ENCODE measurements at places on chromosomes 4 and X. TPM values are rescaled to one million over a fixed set of nuclear protein-coding genes. Genes with fewer than 3 reads are reported as not detected.

PABPC1L2A gene
- not detected for total RNA-seq

GRCh38 chrX:98398542-98398941 is 1514.8 kb downstream of the RPA4 start:
- no peaks in the 10 kb centered on the region for H3K4me1 ChIP-seq
- DNase-seq: no peak
- H3K36me3 ChIP-seq: no peaks in the 10 kb centered on the region

SLC4A4 gene
- 124 TPM for total RNA-seq

GAGE13 gene
- not detected for total RNA-seq

DNA sequence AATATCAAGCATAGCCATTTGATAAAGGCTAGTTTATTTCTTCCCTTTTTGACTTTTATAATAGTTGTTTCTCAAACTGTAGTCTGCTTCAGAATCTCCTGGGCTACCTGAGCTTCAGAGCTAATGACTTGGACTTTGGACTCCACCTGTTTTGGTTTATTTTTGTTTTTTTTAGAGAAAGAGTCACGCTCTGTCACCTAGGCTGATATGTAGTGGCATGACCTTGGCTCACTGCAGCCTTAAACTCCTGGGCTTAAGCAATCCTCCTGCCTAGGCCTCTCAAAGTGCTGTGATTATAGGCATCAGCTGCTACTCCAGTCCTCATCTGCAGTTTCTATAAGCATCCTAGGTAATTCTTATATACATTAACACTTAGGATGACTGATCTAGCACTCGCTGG is 90.5 kb downstream of the DDIT4L start:
- no peak for DNase-seq
- H3K36me3 ChIP-seq: no peaks in the 10 kb centered on the region
- no peak overlapping the region for H3K4me3 ChIP-seq
- no peaks in the 10 kb centered on the region for H3K27me3 ChIP-seq
- H3K27ac ChIP-seq: no peak overlapping the region

GRCh38 chr4:107853444-107854355 is 29.0 kb downstream of the SGMS2 start:
- H3K27ac ChIP-seq: no peak overlapping the region
- no peaks in the 10 kb centered on the region for H3K4me1 ChIP-seq
- H3K27me3 ChIP-seq: no peaks in the 10 kb centered on the region
- H3K4me3 ChIP-seq: no peak overlapping the region
- H3K36me3 ChIP-seq: no peaks in the 10 kb centered on the region

DNA sequence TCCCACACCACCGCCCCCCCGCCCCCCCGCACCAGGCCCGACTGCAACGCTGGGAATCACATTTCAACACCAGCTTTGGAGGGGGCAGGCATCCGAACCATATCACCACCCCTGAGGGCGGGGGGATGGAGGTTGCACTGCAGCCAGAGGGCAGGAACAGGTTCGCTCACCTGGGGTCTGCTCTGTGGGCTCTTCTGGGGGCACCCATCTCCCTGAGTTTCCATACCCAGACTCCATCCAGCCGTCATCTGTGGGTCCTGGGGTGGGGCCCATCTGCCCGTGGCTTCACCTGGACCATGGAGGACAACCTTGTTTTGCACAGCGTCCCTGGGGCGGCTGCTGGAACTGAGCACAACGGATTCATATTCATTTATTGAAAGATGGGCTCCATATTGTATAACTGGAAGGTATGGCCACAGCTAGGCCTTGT is 6.9 kb downstream of the PSAPL1 start:
- no peak overlapping the region for H3K4me3 ChIP-seq
- DNase-seq: no peak
- H3K27me3 ChIP-seq: no peaks in the 10 kb centered on the region

GRCh38 chr4:8176547-8177399 is 18.2 kb upstream of the ABLIM2 start:
- no peak for DNase-seq
- H3K4me3 ChIP-seq: no peak overlapping the region
- no peaks in the 10 kb centered on the region for H3K27me3 ChIP-seq
- no peak overlapping the region for H3K27ac ChIP-seq
- H3K4me1 ChIP-seq: no peaks in the 10 kb centered on the region

DNA sequence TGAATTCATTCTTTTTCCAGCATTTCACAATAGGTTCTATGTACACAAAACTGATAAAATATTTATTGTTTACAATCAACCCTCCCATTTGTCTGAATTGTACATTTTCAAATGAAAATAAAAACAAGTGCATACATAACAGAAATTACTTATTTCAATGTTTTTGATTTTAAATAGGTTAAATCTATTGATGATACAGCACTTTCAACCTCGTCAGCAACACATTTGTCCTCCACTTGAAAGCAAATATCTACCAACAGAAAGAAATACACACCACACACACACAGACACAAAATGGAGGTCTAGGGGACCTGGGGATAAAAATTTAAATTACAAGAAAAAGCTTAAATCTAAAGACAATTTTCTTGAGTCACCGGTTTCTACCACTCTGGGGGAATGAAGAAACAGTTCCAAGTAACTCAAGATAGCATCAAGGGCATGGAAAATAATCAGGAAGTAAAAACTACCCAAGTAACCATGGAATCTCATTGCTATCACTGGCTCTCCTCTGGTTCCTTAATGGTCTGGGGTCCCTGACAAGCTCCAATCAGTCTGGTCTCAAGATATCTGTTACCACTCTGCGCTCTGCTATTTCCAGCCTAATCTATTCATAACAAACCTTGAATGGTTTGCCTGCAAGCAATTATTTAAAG is 27.6 kb downstream of the ANKRD17 start:
- H3K36me3 ChIP-seq: no peaks in the 10 kb centered on the region
- no peaks in the 10 kb centered on the region for H3K27me3 ChIP-seq
- no peak overlapping the region for H3K27ac ChIP-seq

- H3K27ac ChIP-seq: no peak overlapping the region
- no peak overlapping the region for H3K4me3 ChIP-seq
- DNase-seq: no peak
- no peaks in the 10 kb centered on the region for H3K27me3 ChIP-seq
- no peaks in the 10 kb centered on the region for H3K36me3 ChIP-seq
- no peaks in the 10 kb centered on the region for H3K4me1 ChIP-seq
These were observed 28.0 kb downstream of the MFSD8 start for GRCh38 chr4:127936974-127937373.

GRCh38 chr4:71029504-71029903 is 36.1 kb downstream of the DCK start:
- no peaks in the 10 kb centered on the region for H3K36me3 ChIP-seq
- H3K4me1 ChIP-seq: no peaks in the 10 kb centered on the region
- no peak overlapping the region for H3K27ac ChIP-seq
- DNase-seq: no peak
- no peaks in the 10 kb centered on the region for H3K27me3 ChIP-seq

DNA sequence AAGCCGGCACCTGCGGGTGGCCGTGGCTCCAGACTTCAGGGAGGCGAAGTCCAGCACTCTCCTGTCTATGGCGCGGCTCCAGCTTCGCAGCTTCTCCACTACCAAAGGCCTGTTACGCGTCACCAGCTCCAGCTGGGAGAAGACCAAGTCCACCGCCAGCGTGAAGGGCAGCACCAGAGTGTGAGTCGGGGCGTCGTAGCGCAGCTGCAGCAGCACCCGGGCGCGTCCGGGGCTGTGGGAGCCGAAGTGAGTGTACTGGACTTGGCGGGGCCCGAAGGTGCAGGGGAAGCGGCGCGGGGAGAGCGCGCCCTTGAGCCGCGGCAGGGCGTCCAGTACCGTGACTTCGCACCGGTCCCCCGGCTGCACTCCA is 444 bp downstream of the FREM3 start:
- H3K4me1 ChIP-seq: no peaks in the 10 kb centered on the region
- no peak for DNase-seq
- H3K36me3 ChIP-seq: no peaks in the 10 kb centered on the region
- peak overlapping the region; percentile 15 for H3K4me3 ChIP-seq

DNA sequence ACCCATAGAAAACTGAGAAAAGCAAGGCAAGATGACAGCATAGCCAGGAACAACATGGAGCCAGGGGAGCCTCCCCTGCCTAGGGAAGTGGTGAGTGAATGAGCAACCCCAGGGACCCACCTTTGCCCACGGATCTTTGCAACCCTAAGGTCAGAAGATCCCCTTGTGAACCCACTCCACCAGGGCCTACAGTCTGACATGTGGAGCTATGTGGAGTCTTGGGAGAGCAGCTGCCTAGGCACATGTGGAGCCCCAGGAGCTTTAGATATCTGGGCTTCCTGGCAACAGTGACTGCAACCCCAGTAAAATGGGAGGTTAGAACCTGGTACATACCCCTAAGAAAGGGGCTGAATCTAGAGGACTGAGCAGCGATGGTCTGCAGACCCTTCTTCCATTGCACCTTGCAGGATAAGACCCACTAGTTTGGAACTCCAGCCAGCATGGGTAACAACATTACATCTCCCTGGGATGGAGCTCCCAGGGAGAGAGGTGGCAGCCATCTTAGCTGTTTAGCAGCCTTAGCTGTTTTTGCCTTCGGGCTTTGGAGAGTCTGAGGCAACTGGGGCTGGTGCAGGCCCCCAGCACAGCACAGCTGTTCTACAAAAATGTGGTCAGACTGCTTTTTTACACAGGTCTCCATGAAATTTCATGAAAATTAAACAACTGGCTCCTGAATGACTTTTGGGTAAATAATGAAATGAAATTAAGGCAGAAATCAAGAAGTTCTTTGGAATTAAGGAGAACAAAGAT is 104.7 kb upstream of the TRIM2 start:
- no peaks in the 10 kb centered on the region for H3K4me1 ChIP-seq
- H3K27ac ChIP-seq: no peak overlapping the region
- DNase-seq: no peak
- no peaks in the 10 kb centered on the region for H3K27me3 ChIP-seq

DNA sequence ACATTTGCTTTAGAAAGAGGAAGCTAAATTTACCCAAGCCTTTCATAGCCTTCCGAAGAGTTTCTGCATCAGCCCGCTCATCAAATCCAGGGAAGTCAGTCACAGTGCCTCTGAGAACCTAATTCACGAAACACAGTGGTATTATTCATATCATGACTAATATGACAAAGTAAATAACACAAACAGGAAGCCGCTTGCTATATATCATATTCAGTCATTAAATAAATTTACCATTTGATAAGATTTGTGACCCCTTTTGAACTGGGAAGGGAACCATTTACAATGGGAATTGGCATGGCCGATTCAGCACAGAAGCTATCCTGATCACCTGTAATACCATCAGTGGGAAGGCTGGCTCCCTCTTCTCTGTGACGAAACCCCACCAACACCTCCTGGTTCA is 10.5 kb downstream of the ANXA5 start:
- no peaks in the 10 kb centered on the region for H3K27me3 ChIP-seq
- no peak for DNase-seq
- H3K4me3 ChIP-seq: no peak overlapping the region
- no peak overlapping the region for H3K27ac ChIP-seq
- no peaks in the 10 kb centered on the region for H3K36me3 ChIP-seq

- DNase-seq: no peak
- no peaks in the 10 kb centered on the region for H3K4me1 ChIP-seq
- H3K4me3 ChIP-seq: no peak overlapping the region
- H3K27ac ChIP-seq: no peak overlapping the region
- H3K27me3 ChIP-seq: no peaks in the 10 kb centered on the region
- H3K36me3 ChIP-seq: no peaks in the 10 kb centered on the region
These were observed 26.9 kb downstream of the NUDT6 start for GRCh38 chr4:122895336-122895995.

MEPE gene
- not detected for total RNA-seq

MGAT4D gene
- not detected for total RNA-seq

- no peak overlapping the region for H3K27ac ChIP-seq
- no peak overlapping the region for H3K4me3 ChIP-seq
- H3K27me3 ChIP-seq: no peaks in the 10 kb centered on the region
- H3K36me3 ChIP-seq: no peaks in the 10 kb centered on the region
These were observed 7.3 kb downstream of the RGS12 start for GRCh38 chr4:3299976-3300671.

Measured in colonic mucosa (tissue), 4 donors.